ENCODE measurements at places on chromosomes 7 and 10.

- DNase-seq = no peak
Observed at GRCh38 chr7:37901890-37902524, 14.6 kb downstream of the SFRP4 start.

GRCh38 chr7:128122576-128123290, 91.5 kb upstream of the LRRC4 start:
- no peak for DNase-seq

- DNase-seq = no peak
Observed at GRCh38 chr10:71220689-71221540, 8.5 kb downstream of the UNC5B start.

DNA sequence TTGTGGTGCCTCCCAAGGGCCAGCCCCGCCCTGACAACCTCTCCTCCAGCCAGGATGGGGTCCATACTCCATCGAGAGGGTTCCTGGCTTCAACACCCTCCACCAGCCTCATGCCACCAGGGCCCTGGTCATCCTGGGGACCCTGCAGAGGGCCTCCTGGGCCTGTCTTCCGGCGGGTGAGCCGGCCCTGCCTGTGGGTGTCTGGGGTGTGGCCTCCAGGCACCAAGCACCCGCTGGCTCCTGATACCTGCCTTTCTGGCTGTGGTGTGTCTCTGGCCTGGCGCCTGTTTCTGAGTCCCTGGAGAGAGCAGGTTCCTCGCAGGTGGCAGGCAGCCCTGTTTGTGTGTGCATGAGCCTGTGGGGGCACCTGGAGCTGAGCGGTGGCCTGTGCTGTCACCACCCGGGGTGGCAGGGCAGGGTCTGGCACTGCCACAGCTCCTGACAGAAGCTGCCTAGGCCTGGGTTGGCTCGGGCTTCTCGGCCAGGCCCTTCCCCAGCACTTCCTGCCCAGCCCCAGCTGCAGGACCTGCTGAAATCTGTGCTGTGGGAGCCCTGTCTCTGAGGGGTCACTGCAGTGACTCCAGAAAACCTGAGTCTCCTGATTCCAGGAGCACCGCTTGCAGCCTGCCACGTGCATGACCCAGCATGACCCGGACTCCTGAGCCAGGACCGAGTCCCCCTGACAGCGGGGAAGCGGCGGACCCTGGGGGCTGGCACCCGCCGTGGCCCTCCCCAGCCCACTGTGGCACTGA, 18.4 kb downstream of the ADAM8 start:
- DNase-seq = peak; percentile 65

GRCh38 chr7:41110186-41110585, 592.7 kb downstream of the INHBA start:
- no peak for DNase-seq

DNA sequence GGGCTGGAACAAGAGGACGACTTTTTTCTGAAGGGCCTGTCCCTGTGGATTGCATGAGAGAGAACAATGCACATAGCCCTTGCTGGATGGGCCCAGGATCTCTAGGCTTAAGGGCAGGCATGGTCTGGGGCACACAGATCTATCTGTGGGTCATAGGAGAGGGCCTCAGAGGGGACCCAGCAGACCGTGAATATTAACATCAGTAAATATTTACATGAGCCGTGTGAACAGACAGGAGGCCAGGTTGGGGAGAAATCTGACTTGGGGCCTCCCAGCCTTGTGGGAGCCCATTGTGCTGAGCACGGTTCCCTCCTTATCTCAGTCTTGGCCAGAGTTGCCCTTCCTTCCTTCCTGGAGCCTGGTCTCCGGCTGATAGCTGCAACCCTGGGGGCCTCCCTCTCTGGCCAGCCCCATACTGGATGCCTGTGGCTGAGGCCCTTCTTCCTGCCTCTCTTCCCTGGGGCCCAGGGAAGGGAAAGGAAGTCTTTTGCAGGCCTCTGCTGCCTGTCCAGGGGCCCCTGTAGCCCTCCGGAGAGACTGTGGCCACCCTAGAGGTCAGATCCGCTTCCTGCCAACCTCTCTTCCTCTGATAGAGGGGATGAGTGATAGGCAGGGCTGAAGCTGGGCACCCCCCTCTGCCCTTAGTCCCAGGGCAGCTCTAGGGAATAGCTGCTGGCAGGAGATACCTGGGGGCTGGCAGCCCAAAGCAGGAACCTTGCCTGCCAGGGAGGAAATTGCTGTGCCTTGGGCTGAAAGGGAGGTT, 44.5 kb upstream of the TRIM8 start:
- DNase-seq = no peak

DNA sequence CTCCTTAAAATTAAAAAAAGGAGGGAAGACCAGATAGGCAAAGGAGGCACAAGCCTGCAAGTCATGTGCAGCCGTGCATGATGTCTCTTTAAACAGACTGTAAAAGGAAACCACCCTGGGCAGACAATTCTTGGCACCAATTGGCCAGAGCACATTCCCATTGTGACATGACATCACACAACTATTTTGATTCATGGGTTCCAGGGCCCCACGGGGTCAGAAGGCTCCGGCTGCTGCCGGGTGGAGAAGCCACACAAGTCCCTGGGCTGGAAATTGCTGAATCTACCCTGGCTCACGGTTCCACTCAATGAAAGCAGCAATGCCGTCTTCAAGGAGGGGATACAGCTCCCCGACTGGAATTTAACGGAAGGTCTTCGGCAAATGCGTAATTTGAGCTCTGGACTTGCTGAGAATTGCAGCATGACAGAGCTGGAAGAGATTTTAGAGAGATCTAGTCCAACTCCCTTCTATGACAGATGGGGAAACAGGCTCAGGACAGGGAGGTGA, 140.5 kb downstream of the PRKAG2 start:
- no peak for DNase-seq

- DNase-seq = no peak
Observed at GRCh38 chr10:5143137-5143536, 41.8 kb downstream of the AKR1C8 start.

GRCh38 chr10:132272231-132272971, 35.3 kb downstream of the STK32C start:
- DNase-seq = no peak

DNA sequence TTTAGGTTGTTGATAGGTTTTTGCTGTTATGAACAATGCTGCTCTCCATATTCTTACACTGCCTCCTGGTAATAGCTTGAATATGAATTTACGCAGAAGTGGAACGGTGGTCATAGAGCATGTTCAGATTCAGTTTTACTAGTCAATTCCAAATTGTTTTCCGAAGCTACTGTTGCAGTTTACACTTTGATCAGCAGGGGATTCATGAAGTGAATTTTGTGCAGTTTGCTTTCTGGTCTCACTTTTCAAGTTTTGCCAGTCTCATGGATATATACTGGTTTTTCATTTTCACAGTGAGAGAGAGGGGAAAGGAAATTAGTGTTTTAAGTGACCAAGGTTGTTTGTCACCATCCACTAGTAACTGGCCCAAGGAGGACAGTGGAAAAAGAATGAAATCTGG, 171.3 kb downstream of the PRKCQ start:
- DNase-seq = no peak

DNA sequence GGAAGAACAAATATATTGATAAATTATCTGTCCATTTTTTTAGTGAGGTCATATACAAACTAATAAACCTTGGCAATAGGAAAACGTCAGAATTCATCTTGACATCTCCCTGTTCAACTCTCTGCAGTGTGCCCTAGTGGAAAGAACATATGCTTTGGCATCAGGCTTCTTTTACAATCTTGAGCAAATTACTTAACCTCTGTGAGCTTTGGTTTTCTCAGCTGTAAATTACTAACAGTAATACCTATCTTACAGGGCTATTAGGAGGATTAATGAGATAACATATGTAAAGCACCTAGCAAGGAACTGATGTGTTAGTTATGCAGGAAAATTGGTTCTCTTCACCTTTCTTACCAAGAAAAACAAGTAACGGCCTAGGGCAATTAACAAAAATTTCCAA, 161.8 kb downstream of the PHTF2 start:
- DNase-seq = no peak

DNA sequence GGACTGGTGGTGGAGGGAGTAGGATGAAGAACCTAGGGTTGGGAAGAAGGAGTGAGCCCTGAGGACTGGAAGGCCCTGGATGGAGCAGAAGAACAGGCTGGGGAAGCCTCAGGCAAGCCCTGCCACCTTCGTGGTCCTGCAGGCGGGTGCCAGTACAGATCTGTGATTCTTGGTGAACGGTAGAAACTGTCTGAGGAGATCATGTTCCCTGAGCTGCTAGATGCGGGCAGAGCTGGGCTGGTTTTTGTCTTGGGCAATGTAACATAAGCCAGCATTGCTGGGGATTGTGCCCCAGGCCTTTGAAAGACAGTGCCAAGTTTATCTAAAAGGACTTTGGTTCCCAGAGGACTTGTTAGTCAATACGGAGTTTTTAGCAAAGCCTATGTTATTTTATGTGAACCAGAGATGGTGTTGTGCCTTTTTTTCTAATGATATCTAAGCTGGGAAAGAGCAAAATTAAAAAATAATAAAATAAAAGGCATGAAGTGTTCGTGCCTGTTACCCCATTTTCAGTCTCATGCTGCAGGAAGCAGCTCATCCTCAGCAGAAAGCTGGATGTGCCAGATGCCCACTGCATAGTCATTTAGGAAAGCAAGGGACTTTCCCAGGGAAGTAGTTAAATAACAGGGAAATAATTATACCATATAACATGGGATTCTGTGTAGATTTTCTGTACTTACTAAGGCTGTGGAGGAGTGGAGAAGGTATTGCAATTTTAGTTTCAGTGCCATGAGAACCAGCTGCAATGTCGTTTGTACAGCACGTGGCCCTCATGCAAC, 24.4 kb upstream of the FIGNL1 start:
- no peak for DNase-seq
